Aorta (tissue), 5 donors: ENCODE measurements at places on chromosomes 7 and 10. TPM values are rescaled to one million over a fixed set of nuclear protein-coding genes. Genes with fewer than 3 reads are reported as not detected.

The ICA1 gene
- total RNA-seq, result 15.9 TPM

The INA gene
- not detected for total RNA-seq

The NKX1-2 gene
- not detected for total RNA-seq

The HMX2 gene
- not detected for total RNA-seq

The SUGCT gene
- 47.1 TPM for total RNA-seq

The PRPF18 gene
- 21.6 TPM for total RNA-seq

The TMEM26 gene
- total RNA-seq, result 0.54 TPM

The CRYGN gene
- total RNA-seq, result 0.84 TPM

The SPDYE1 gene
- not detected for total RNA-seq

GRCh38 chr10:47261556-47261955 lies 38.4 kb upstream of the GDF10 start:
- no peak for DNase-seq

DNA sequence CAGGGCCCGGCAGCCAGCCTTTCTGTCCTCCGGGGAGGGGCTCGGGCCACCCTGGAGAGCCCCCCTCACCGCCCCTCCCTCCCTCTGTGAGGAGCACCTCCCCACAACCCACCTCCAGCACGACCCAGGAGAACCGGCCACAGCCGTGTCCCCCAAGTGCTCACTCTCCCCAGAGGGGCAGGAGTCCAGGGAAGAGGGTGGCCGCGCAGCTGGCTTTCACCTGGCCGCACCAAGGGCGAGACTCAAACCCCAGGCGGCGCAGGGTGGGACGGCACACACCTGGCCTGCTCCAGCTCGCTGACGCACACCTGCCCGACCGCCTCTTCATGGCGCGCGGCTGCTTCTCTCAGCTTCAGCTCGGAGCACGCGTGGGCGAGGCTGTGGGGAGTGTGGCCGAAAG lies 73.4 kb downstream of the CFAP46 start:
- DNase-seq, result peak; percentile 70

- DNase-seq, result no peak
Observed at GRCh38 chr7:142879060-142879459, 6.5 kb downstream of the TRPV6 start.

- DNase-seq, result no peak
Observed at GRCh38 chr7:74325210-74325565, 36.0 kb downstream of the CLIP2 start.

DNA sequence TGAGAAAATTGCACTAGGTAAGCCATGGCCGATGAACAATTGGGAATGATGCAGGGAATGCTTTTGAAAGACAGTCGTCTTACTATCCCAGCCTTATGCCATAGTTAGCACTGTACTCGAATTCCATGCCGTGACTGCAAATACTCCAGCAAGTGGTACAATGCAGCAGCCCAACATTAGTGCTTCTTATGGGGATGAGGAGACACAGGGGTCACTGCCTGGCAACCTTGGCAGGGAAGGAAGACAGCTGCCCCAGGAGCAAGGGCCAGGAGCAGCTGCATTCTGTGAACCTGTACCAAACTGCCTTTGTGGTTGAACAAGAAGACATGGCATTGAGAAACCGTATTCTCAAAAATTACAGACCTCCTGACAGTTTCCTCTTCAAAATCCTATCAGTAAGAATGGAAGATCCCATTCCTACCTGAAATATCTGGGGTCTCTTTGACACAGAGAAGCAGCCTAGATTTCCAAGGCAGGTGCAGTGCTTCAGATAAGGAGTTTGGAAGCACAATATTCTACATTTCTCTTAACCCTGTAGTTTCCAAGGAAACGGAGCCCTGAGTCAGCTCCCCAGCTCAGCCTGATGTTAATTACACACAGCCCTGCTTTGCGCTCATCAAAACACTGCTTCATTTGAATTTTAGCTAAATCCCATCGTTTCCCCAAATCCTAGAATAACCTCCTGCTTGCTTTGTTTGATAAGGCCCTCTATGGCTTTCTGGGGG lies 49.0 kb upstream of the FRMD4A start:
- DNase-seq, result no peak

- no peak for DNase-seq
Observed at GRCh38 chr7:46024263-46024916, 103.3 kb upstream of the IGFBP3 start.

- no peak for DNase-seq
Observed at GRCh38 chr7:29308424-29308823, 113.8 kb downstream of the CHN2 start.

- no peak for DNase-seq
Observed at GRCh38 chr7:132072165-132072564, 504.1 kb downstream of the PLXNA4 start.

DNA sequence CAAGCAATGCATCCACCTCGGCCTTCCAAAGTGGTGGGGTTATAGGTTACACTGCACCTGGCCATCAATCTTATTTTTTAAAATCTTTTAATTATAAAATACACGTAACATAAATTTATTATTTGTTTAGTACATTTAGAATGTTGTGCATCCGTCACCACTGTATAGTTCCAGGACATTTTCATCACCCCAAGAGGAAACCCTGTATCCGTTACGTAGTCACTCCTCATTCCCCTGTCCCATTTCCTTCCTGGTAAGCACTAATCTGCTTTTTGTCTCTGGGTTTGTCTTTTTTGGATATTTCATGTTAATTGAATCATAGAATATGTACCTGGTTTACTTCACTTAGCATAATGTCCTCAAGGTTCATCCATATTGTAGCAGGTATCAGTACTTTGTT lies 51.2 kb downstream of the MAPK8 start:
- DNase-seq, result no peak

GRCh38 chr7:106370542-106370941 lies 85.8 kb upstream of the NAMPT start:
- no peak for DNase-seq

- DNase-seq, result no peak
Observed at GRCh38 chr10:477620-478019, 211.8 kb downstream of the DIP2C start.

GRCh38 chr7:2474224-2474623 lies 2.0 kb downstream of the GRIFIN start:
- no peak for DNase-seq

GRCh38 chr7:140273417-140273816 lies 96.6 kb upstream of the KDM7A start:
- DNase-seq, result no peak

DNA sequence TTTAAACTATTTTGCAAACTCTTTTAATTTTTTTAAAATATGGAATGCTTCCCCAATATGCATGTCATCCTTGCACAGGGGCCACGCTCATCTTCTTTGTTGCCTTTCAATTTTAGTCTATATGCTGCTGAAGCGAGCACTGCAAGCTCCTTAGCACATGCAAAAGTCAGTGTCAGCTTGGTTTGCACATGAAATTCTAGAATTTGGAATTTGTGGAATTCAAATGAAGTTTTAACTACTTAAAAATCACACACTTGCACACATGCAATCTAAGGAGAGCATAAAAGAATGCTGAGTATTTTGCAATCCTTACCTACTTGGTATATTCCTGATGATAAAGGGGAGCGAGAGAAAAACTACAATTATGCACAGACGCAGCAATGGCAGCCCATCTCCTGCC lies 78.3 kb upstream of the ATP6V0A4 start:
- no peak for DNase-seq

- no peak for DNase-seq
Observed at GRCh38 chr7:55534262-55534915, 37.9 kb downstream of the VOPP1 start.

GRCh38 chr10:30893208-30893607 lies 138.5 kb downstream of the ZNF438 start:
- no peak for DNase-seq

- DNase-seq, result no peak
Observed at GRCh38 chr7:94367949-94368348, 26.7 kb upstream of the COL1A2 start.

DNA sequence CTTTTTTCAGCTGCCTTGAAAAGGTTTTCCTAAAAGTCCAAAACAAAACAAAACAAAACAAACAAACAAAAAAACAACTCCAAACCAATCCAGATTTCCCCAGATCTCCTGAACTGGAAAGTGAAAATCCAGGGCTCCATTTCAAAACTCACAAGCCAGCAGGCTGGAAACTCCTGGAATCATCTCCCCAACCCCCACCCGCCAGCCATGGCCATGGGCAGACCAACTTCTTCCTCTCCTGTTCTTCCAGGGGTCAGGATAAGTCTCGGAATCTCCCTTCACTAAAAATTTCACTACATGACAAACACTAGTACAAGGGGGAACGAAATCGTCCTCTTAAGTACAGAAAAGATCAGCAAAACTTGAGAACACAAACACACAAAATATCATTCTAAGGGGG lies 40.4 kb downstream of the GNA12 start:
- DNase-seq, result no peak

GRCh38 chr7:42763137-42763551 lies 148.7 kb downstream of the C7orf25 start:
- DNase-seq, result no peak

DNA sequence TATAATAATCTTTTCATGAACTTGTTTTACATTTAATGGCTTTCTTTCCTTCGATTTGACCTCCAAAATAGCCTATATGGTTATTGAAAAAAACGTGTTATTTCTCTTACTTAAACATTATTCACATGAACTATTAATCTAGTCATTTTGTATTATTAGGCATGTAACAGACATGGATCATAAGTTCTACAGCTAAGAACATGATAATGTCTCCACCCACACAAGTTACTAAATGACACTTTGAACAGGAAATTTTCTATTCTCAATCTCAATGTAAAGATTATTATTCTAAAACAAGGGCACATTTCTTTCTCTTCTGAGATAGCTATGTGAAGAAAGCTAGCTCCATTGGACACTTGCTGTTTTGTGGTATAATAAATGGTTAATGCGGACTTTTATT lies 10.0 kb downstream of the LAMB4 start:
- DNase-seq, result no peak

DNA sequence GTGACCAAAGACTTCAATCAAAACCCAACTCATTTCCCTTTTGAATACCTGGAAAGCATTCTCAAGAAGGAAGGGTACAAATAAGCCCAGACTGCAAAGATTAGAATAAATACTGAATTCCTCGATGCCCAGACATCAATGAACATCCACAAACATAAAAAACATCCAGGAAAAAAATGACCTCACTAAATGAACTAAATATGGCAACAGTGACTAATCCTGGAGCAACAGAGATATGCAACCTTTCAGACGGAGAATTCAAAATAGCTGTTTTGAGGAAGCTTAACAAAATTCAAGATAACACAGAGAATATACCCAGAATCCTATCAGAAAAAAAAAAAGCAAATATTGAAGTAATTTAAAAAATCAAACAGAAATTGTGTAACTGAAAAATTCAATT lies 43.2 kb downstream of the PCLO start:
- DNase-seq, result no peak

GRCh38 chr10:11533328-11533781 lies 78.1 kb downstream of the USP6NL start:
- no peak for DNase-seq

DNA sequence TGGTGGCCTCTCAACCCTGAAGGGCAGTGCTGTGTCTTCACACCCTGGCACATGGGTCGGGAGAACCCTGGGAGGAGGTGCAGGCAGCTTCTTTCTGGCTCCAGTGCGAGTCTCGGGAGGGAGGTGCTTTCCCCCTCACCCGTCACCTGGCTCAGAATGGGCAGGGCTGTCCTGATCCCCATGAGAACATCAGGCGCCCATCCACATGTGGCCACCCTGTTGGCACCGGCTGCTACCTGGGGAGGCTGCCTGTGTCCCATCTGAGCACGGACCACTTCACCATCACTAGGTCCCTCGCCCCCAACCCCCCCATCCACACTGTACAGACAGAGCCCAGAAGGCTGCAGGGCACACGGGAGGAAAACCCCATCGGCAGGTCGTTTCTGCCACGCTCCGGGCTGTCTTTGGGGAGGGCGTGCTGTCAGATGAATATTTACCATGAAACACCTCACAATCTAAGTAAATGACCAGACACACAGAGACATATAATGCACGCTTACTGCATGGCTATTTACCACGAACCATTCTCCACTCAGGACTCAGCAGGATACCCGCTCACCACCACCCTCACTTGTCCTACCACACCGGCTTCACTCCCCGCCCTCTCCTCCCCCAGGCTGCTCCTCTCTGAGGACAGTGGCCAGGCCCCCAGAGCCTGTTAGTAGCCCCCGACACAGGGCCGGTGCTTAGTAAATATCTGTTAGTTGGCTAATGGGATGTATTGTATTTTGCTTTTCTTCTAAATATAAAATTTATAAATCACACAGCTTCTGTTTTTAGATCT lies 282.2 kb downstream of the DNAJB6 start:
- no peak for DNase-seq

- DNase-seq, result no peak
Observed at GRCh38 chr10:69635428-69636272, 5.6 kb downstream of the FAM241B start.

DNA sequence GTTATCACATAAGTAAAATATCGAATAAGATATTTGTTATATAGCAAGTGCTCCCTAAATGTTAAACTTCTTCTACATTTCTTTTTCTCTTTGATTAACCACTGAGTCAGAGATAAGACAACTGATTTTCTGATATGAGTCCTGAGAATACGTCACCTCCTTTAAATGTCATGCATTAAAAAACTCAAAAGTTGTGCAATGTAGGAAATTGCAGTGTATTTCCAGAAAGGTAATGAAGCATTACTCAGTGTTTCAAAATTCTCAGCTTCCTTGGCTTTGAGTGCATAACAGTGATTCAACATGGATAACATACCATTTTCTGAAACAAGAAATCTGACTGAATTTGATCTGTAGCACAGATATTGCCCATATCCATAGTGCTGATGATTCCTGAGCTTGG lies 155.8 kb downstream of the BMPER start:
- no peak for DNase-seq

DNA sequence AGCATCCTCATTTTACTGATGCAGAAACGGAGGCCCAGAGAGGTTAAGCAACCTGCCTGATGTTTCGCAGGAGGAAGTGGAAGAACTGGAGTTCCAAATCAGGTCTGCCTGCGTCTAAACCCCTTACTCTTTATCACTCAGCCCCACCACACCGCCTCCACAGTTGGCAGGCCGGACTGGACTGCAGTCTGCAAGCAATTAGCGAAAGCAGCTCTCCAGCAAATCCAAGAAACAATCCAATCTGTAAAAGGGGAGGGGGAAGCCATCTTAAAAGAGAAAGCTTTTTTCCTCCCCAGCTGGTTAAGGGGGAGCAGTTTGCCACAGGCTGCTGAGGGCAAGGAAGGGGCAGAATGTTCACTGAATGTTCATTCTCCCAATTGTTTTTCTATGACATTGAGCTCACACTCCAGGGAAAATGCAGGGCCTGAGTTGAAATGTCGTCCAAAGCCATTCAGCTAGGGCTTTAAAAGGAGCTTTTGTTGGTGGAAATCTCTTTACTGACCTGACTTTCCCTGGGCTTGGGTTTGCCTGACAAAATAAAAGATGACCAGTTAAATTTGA lies 350.1 kb downstream of the RNLS start:
- DNase-seq, result no peak
